ENCODE measurements at places on chromosomes 3 and 15.

- no peak for DNase-seq
Observed at GRCh38 chr3:190848870-190849269, 13.6 kb downstream of the GMNC start.

- no peak for DNase-seq
Observed at GRCh38 chr3:82030916-82031315, 269.5 kb upstream of the GBE1 start.

GRCh38 chr3:128994173-128994512 is 267 bp upstream of the CFAP92 start:
- no peak for DNase-seq

DNA sequence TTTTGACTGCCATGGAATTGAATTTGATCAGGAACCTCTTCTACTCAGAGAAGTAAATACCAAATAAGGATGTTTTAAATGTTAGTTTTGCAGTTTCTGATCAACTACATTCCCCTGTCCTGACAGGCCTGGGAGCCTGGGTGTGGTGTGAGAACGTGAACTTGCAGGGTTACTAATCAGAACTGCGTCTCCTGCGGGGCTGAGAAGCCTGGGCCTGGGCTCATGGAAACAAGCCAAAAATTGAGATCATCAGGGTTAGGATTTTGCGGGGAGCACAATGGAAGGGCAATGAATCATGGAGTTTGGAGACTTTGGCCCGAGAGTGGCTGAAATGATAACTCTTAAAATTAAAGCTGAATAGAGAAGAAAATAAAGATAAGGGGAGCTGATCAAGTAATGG is 47.8 kb upstream of the C3orf70 start:
- DNase-seq, result no peak

DNA sequence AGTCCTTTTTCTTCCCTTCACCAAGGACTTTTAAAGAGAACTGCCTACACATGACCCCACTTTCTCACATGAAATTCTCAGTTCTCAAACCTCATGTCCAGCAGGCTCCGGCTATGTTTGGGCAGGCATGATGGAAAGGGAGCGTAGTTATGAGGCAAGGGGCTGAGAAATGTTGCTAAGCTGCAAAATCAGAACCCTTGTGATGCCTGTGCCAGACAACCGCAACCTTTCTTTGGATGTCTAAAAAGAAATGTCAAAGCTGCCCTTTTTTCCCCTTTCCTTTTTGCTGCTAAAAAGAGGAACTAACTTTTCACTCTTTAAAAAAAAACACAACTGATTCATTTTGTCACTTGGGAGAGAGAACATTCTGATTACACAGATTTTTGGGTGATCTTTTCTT is 19.2 kb downstream of the GNB4 start:
- DNase-seq, result no peak

GRCh38 chr3:89145995-89146394 is 38.6 kb downstream of the EPHA3 start:
- DNase-seq, result no peak

GRCh38 chr3:120429921-120430361 is 20.9 kb downstream of the FSTL1 start:
- DNase-seq, result no peak

DNA sequence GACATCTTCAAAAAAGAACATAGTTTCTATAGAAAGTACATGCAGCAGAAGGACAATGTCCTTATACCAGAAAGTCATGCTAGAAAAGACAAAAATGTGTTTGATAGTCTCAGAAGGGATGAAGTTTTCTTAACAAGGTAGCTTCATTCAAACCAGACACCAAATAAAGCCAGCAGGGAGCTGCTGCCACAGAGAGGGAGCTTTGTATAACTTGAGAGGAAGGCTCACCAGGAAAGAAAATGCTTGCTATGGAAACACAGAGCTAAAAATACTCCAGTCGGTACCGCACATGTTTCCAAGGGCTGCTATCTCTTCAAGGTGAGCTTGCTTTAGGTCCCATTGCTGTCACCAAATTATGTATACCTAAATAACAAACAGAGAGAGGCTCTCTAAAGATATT is 1074.8 kb upstream of the ALCAM start:
- DNase-seq, result no peak

GRCh38 chr3:149314807-149315578 is 18.4 kb downstream of the TM4SF18 start:
- DNase-seq, result no peak

GRCh38 chr3:69011096-69011730 is 2.3 kb downstream of the EOGT start:
- DNase-seq, result no peak

DNA sequence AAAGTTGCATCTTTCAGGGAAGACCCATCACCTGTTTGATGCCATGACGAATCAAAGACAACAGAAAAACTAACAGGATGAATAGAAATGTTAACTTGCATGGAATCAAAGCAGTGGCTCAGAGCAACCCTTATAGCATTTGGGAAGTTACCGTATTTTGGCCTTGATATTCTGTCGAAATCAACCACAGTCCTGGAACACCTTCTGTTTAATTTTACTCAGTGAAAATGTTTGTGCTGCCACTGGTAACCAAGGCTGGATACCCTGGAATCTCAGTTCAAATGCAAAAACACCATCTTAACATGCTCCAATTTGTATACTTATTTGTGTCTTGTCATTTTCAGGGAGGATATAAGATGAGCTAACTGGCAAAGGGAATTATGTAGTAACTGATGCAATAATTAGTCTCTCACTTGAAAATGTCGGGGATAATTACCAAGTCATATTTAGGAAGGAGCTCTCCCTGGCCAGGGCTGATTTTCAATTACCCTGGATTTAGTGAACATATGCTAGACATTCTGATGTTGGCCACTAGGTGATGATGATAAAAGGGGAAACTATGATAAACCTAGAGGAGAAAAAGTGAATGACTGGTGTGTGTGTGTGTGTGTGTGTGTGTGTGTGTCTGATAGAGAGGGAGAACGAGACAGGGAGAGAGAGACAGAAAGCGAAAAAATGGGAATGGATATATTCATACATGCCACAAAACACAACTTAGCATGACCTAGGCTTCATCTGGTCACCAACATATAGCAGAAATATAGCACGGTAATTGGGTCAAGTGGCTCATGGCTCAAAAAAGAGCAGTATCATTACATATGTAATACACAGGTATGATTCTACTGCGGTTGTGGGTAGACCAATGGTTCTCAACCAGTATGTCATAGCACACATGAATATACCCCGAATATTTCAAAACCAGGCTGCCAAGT is 19.0 kb upstream of the PRICKLE2 start:
- no peak for DNase-seq

DNA sequence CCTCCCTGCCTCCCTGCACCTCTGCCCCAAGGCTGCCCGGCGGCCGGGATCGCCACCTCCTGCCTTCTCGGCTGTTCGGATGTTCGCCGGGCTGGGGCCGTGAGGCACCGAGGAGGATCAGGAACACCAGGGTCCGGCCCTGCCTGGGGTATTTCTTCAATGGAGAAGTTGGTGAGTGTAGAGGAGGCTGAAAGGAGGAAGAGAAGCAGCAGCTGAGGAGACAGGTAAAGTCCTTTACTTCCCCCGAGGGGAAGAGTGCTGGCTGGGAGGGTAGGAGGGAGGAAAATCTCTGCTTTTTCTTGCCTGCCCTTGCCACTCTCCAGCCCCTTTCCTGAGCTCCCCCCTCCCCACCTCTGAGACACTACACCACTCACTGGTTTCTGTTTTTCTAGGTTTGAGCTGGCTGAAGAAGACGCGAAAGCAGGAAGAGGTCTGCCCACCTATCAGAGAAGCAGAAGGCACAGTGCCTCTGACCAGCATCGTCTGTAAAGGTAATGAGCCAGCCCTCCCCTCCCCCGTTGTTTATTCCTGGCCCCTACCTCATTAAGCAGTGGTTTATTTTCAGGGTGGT is 519 bp downstream of the ASB7 start:
- no peak for DNase-seq

GRCh38 chr3:190558796-190559195 is 44.9 kb downstream of the IL1RAP start:
- no peak for DNase-seq

Data from posterior vena cava (tissue), 2 donors.